Kidney capillary endothelial cell (primary cell): ENCODE measurements at places on chromosomes 5 and 9.

DNA sequence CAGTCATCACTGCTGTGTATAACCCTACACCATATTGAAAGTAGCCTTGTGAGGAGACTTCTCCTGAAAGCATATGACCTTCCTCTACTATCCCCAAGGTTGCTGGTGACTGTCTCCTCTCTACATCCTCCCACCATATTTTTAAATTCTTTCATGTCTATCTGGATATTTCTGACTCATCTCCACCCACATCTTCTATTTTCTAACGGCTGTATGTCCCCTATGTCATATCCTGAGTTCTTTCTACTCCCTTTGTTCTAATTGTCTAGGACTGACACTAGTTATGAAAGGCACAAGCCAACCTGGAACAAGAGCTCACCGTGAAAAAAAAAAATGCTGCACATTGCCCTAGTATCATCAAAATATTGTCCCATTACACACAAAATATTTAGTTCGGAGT is 218.3 kb upstream of the ZNF462 start:
- DNase-seq, result peak; percentile 12

DNA sequence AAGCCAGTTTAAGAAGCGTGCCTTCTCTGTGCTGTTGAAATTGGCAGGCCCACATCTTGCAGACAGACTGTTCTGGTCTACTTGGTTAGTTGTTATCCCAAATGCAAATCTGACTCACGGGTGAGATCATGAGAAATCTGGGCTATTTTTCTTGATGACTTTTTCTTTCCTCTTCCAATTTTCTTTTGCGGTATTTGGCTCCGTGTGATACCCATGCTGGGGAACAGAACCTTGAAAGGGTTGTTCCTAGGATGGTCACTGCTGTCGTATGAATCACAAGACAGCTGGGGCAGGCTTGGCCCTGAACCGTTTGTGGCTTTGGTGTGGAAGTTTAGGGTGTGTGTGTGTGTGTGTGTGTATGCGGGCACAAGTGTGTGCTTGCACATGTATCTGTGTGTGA is 24.6 kb downstream of the PDZD2 start:
- DNase-seq, result no peak

GRCh38 chr5:66871651-66872050 is 275.5 kb downstream of the MAST4 start:
- no peak for DNase-seq

DNA sequence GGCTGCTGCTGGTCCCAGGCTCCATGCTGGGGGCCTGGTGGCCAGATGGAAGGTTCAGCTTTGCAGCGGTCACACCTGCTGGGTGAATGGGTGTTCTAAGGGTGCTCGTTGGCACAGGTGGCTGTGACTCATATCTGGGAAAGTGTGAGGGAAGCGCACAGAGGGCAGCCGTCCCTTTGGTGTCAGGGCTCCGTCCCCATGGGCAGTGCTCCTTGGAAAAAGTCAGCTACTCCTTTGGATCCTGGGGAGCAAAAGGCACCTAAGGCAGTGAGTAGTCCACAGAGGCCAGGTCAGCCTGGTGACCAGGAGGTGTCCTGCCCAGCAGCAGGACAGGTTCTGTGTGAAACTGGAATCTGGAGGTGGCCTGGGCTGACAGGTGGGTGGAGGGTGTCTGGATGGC is 18.4 kb upstream of the GBGT1 start:
- DNase-seq, result no peak

- no peak for DNase-seq
These were observed 15.2 kb upstream of the SH3RF2 start for GRCh38 chr5:145921211-145921610.

DNA sequence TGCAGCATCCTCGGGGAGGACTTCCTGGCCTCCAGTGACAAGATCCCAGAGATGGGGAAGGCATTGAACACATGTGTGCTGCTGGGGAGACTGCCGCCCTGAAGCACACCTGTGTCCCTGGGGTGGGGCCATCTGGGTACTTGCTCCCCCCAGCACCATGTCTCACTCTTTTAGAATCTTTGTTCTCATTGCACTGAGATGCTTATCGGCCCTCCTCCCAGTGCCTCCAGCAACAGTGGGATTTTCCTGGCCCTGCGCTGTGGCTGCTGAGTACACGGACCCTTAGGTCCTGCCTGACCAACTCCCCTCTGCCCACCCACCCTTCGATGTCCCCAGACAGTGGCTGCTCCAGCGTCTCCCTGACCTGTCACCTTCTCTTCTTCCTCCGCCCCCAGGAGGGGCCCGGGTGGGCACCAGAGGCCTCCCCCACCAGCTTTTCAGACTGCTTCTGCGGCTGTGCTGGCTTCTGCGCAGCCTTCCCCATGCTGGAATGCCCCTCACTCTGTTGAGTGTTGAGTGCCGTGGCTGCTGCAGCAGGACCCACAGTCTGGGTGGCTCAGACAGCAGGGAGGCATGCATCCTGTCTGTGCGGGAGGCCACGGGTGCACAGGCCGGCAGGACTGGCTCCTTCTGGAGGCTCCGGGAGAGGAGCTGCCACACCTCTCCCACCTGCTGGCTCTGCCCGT is 145.9 kb upstream of the IRX2 start:
- DNase-seq, result no peak
